ENCODE measurements at places on chromosomes 4 and X. TPM values are rescaled to one million over a fixed set of nuclear protein-coding genes. Genes with fewer than 3 reads are reported as not detected.

KCND1 gene
- total RNA-seq = 0.78 TPM

OTC gene
- not detected for total RNA-seq

PLXNB3 gene
- total RNA-seq = 37.6 TPM

MAGEB10 gene
- not detected for total RNA-seq

INTS6L gene
- total RNA-seq = 2.2 TPM

PPP1R2C gene
- total RNA-seq = not detected

TMSB15C gene
- 3.5 TPM for total RNA-seq

JADE1 gene
- 13.1 TPM for total RNA-seq

AMTN gene
- total RNA-seq = not detected

SSX4B gene
- not detected for total RNA-seq

HAND2 gene
- not detected for total RNA-seq

HAUS7 gene
- total RNA-seq = 20.2 TPM

CPLX1 gene
- total RNA-seq = 0.29 TPM

RRH gene
- not detected for total RNA-seq

P2RY10 gene
- total RNA-seq = not detected

SYTL5 gene
- not detected for total RNA-seq

GAGE12J gene
- not detected for total RNA-seq

MAGEC2 gene
- total RNA-seq = not detected

BGN gene
- total RNA-seq = 5.9 TPM

COL4A5 gene
- total RNA-seq = 40.1 TPM

DNAAF6 gene
- not detected for total RNA-seq

Data from glomerular endothelial cell (primary cell).